ENCODE measurements at places on chromosomes 2 and 18. TPM values are rescaled to one million over a fixed set of nuclear protein-coding genes. Genes with fewer than 3 reads are reported as not detected.

DNA sequence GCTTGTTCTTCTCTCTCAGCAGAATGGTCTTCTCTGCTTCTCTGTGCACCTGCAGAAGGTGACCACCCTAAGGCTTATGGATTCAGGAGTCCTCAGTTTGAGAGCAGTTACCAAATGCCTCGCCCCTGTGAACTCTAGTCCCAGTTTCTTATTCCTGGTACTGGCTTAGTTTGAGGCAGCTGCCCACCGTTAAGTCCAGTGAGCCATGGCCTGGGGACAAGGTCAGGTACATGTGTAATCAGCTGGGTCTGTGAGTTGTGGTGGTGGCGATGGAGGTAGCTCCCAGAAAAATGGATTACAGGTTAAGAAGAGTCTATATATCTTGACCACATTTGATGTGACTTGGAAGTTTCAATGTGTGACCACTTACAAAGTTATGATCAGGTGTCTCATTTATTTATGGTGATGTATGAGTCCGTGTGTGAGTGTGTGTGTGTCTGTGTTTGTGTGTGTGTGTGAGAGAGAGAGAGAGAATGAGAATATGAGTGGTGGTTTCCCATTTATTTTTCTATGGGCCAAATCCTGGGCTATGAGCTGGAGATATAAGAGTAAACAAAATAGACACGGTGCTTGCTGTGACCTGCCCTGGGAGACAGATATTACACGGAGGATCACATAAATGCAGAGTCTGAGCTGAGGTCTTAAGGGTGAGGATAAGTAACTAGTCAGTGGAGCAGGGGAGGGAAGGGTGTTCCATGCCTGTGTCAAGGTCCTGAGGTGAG lies 13.0 kb upstream of the IL1RN start:
- no peak for DNase-seq

Gene FBXO41
- total RNA-seq, result 25.6 TPM

Gene ALPP
- total RNA-seq, result not detected

- no peak for DNase-seq
Observed at GRCh38 chr2:71684226-71685072, 231.1 kb downstream of the DYSF start.

GRCh38 chr18:44850001-44850400 lies 169.3 kb downstream of the SETBP1 start:
- no peak for DNase-seq

- no peak for DNase-seq
Observed at GRCh38 chr2:239625971-239626734, 225.3 kb upstream of the HDAC4 start.

DNA sequence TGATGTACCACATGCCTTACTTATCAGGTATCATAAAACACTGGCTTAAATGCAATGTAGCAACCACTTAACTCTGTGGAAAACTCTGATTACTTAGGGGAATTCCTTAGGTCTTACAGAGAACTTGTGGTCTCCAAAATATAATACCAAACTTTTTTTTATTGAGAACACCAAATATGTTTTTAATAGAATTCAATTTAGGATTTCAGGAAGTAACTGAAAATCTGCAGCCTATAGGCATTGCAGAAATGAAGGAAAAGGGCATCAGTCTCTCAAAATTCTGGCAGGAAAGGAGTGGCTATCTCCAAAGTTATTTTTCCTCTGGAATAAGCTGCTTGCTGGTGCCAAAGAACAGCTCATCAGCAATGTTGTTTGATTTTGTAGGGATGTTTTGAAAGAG lies 105.3 kb upstream of the UGP2 start:
- no peak for DNase-seq

Gene EML6
- 1.3 TPM for total RNA-seq

DNA sequence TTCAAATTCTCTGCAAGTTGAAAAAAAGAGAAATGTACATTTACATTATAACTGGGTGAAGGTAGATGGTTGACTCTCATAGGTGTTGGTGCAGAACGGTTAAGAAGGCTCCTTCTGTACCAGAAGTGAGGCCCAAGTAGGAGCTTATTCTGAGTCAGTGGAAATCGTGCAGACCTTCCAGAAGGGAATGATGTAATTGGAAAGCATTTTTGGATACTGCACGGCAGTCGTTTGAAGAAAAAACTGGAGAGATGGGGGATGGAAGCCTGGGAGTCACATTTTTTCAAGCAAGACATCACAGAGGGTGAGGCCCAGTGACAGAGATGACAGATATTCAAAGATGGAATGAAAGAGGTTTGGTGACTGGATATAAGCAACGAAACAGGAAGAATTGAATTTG lies 39.4 kb downstream of the HRH4 start:
- no peak for DNase-seq

- DNase-seq, result no peak
Observed at GRCh38 chr2:57402755-57403154, 643.9 kb upstream of the VRK2 start.

Gene TUBB8B
- total RNA-seq, result not detected

DNA sequence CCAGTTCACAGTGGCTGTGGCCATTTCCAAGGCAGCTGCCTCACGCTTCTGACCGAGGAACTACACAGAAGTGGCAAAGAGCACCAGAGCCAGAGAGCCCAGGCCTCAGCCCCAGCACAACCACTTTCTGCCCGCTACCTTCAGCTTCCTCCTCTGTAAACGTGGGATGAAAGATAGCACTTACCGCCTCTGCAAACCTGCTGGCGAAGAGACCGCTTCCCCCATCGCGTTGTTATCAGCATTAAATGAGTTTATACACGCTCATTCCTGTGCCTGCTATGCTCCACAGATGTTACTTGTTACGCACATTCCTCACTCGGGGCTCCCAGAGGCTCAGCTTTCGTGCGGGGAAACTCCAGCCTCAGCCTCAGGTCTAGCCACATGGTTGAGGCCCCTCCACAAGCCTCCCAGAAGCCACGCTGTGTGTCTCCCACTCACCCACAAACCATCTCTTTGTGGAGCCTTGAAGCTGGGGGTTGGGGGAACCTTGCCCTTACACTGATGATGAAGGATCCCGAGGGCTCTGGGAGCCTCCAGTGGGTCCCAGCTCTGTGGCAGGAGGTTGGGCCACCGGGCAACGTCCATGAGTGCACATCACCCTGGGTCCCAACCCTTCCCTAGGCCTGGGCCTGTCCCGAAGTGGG lies 63.3 kb upstream of the SMAD7 start:
- DNase-seq, result no peak

GRCh38 chr2:120626566-120626965 lies 109.1 kb upstream of the GLI2 start:
- DNase-seq, result no peak

- DNase-seq, result no peak
Observed at GRCh38 chr2:33412920-33413319, 63.5 kb upstream of the RASGRP3 start.

Gene HOXD13
- total RNA-seq, result not detected

Gene RGPD6
- total RNA-seq, result 9.7 TPM

DNA sequence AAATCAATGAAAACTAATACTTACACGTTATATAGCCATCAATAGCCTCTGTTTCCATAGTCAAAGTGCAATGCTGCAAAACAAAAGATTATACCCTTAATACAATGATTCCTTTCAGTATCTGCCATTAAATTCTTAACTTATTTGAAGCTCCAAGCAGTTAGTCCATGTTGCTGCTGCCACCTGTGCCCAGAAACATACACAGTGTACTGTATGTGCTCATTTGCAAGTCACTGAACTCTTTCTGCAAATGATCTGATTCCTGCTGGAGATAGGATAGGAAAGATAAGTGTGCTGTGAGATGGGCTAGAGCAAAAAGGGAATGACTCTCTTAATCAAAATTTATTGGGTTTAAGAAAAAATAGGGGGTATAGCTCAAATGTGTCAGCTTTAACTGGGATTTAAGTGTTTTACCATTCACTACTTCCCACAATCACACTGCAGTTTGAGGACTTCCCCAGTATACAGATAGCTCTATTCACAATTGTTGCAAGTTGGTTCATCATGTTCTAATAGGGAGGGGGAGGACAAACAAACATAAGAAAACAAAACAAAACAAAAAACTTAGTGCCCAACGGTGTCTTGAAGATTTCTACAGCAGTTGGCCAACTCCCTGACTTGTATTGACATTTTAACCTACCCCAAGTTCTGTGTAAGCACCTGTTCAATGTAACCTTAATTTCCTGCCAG lies 2.7 kb downstream of the IKZF2 start:
- no peak for DNase-seq

GRCh38 chr2:118050386-118050785 lies 36.5 kb upstream of the CCDC93 start:
- no peak for DNase-seq

GRCh38 chr2:113822087-113822815 lies 65.8 kb upstream of the SLC35F5 start:
- no peak for DNase-seq

DNA sequence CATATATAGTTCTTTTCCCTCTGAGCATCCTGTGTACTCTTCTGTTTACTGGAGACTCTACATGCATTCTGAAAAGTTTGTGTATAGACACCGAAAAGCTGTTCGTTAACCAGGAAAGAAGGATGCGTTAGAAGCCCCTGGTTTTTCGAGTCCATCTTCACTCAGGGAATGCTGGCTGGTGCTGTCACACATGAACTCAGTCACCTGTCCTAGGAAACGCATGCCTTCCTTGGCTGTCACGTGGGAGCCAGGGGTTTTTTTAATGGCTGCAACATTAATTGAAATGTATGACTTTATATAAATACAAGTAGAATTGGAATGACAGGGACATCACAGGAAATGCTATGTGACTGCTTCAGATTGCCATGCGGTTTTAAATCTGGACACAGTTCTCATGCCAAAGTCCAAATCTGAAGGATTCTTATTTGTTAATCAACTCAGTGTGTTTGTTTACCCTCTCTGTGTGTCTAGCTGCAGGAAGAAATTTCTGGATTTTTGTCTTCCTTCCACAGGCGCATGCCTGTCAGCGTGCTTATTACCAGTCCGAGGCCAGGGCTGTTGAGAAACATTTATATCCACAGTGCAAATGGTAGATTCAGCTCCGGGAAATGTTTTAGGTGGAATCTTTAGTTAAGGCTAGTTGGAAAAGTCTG lies 2.6 kb downstream of the RAMP1 start:
- DNase-seq, result no peak

Gene ANKRD53
- 0.35 TPM for total RNA-seq

- no peak for DNase-seq
Observed at GRCh38 chr2:240931319-240931949, 25.3 kb downstream of the CROCC2 start.

GRCh38 chr2:60472663-60473289 lies 80.7 kb downstream of the BCL11A start:
- no peak for DNase-seq

GRCh38 chr2:3807853-3808252 lies 104.5 kb downstream of the DCDC2C start:
- no peak for DNase-seq

GRCh38 chr2:237257471-237257951 lies 156.5 kb downstream of the COL6A3 start:
- DNase-seq, result no peak

Gene GMCL1
- total RNA-seq, result 15.5 TPM

GRCh38 chr18:22559414-22560274 lies 141.9 kb upstream of the CTAGE1 start:
- DNase-seq, result no peak
